ENCODE measurements at places on chromosomes 11 and 22. TPM values are rescaled to one million over a fixed set of nuclear protein-coding genes. Genes with fewer than 3 reads are reported as not detected.

DNA sequence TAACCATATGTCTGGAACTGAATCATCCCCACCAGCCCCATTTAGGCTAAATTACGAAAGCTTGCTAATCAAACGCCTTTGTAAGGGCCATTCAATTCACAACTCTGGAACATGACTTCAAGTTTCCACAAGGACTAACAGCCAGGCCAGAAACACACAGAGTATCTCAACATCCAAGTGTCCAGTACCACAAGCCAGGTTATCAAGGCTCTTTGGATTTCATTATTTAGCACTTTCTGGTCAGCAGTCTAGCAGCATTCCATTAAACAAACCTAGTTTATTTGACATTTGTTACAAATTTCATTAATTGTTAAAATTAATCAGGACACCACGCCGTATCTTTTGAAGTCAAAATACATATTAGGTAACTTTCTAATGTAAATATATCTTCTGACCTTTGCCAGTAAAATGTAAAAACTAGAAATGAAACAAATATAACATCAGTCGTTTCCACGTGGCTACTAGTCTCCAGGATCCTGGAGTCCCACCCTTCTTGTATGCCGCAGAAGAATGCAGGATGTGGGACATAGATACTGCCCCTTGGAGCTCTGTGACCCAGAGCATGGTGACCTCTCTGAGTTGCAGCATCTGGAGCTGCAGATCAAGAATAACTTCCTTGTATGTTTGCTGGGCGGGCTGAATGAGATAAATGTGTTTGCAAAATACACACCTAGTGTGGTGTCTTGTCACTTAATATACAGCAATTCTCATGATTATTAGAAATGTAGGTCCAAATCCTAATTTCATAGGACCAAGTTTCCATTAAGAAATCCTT lies 64.7 kb downstream of the MPPED2 start:
- DNase-seq, result no peak
- no peak overlapping the region for H3K27ac ChIP-seq
- no peaks in the 10 kb centered on the region for H3K36me3 ChIP-seq
- no peaks in the 10 kb centered on the region for H3K27me3 ChIP-seq
- H3K4me3 ChIP-seq, result no peak overlapping the region

GRCh38 chr22:45058622-45058912 lies 48.8 kb upstream of the PHF21B start:
- DNase-seq, result no peak
- no peak overlapping the region for H3K27ac ChIP-seq
- H3K4me3 ChIP-seq, result no peak overlapping the region

- H3K4me3 ChIP-seq, result no peak overlapping the region
- no peaks in the 10 kb centered on the region for H3K4me1 ChIP-seq
- DNase-seq, result no peak
- H3K36me3 ChIP-seq, result no peaks in the 10 kb centered on the region
- no peak overlapping the region for H3K27ac ChIP-seq
- H3K27me3 ChIP-seq, result no peaks in the 10 kb centered on the region
These were observed 407.4 kb upstream of the SYN3 start for GRCh38 chr22:33465554-33465953.

DNA sequence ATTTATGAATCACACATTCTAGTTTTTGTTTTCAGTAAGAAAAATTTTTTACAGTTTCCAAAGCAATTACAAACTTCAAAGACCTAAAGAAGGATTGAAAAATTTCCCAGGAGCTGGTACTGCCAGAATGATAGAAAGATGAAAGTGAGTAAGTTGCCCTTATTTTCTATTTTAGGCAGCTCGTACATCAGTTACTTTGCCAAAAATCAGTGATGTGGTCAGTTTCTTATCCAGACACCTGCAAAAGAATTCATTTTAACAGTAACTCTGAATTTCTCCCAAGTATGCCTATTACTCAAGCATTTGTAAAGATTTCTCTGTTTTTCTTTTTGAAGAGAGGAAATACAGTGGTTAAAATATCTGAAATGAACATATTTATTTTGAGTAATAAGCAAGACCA lies 976.3 kb upstream of the RAG2 start:
- no peaks in the 10 kb centered on the region for H3K27me3 ChIP-seq
- H3K4me3 ChIP-seq, result no peak overlapping the region
- no peak overlapping the region for H3K27ac ChIP-seq
- H3K4me1 ChIP-seq, result no peaks in the 10 kb centered on the region
- no peaks in the 10 kb centered on the region for H3K36me3 ChIP-seq
- no peak for DNase-seq

- H3K4me1 ChIP-seq, result no peaks in the 10 kb centered on the region
- no peaks in the 10 kb centered on the region for H3K36me3 ChIP-seq
- no peak overlapping the region for H3K27ac ChIP-seq
- DNase-seq, result no peak
- H3K27me3 ChIP-seq, result no peaks in the 10 kb centered on the region
- H3K4me3 ChIP-seq, result peak overlapping the region; percentile 12
These were observed 79.5 kb downstream of the CCDC83 start for GRCh38 chr11:85934596-85935169.

DNA sequence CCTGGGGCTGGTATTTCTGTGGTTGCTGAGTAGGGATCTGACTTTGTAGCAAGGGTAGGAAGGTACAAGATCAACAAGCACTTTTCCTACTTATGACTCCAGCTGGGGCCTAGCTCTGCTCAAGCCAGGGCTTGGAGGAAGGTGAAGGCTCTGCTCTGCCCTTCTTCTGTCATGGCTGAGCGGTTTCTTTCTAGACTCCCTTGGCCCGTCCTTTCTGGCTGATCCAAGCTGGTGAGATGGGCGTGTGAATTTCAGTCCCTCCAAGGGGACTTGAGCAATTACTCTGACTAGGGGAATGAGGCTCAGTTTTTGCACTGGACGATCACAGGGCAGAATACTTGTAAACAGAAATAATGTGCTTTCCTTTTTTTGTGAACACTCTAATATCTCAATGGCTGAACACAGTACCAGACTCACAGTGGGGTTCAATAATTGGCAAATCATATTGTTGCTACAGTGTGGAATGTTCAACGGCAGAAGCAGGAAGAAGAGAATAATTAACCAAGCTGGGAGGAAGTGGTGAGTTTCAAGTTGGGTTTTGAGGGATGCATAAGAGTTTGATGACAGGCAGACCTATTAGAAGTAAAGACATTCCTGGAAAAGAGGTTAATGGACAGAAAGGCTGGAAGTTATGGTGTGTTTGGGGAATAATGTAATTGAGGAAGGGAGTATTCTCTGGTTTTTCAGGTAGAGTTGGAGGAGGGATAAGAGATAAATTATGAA lies 507.6 kb downstream of the MIAT start:
- H3K36me3 ChIP-seq, result no peaks in the 10 kb centered on the region
- no peak overlapping the region for H3K27ac ChIP-seq
- H3K4me3 ChIP-seq, result no peak overlapping the region
- no peaks in the 10 kb centered on the region for H3K4me1 ChIP-seq
- no peaks in the 10 kb centered on the region for H3K27me3 ChIP-seq
- no peak for DNase-seq

- H3K4me1 ChIP-seq, result no peaks in the 10 kb centered on the region
- H3K36me3 ChIP-seq, result no peaks in the 10 kb centered on the region
- no peaks in the 10 kb centered on the region for H3K27me3 ChIP-seq
- H3K4me3 ChIP-seq, result no peak overlapping the region
- no peak overlapping the region for H3K27ac ChIP-seq
- DNase-seq, result peak; percentile 49
These were observed 18.3 kb upstream of the TMPRSS4 start for GRCh38 chr11:118058311-118059245.

GRCh38 chr11:75642402-75643113 lies 26.3 kb downstream of the MAP6 start:
- H3K27me3 ChIP-seq, result no peaks in the 10 kb centered on the region
- H3K4me3 ChIP-seq, result no peak overlapping the region
- H3K27ac ChIP-seq, result no peak overlapping the region
- DNase-seq, result no peak

DNA sequence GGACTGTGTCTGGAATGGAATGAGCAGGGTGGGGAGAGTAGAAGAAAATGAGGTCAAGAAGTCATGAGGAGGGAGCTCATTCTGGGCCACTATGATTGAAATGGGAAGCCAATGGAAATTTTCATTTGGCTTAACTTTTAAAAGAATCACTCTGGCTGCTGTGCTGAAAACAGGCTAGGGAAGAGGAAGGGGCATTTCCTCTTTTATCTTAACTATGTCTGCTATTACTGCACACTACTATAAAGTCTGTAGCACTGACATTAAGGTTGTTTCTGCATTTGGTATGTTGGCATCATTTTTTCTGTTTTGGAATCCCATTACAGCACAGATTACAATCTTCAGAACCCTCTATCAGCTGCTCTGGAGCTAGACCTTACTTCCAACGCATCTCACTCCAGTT lies 8.2 kb downstream of the PATL1 start:
- no peak overlapping the region for H3K4me3 ChIP-seq
- no peak overlapping the region for H3K27ac ChIP-seq
- peaks cover 31% of the 10 kb centered on the region for H3K36me3 ChIP-seq

- H3K27ac ChIP-seq, result no peak overlapping the region
- no peak overlapping the region for H3K4me3 ChIP-seq
- H3K27me3 ChIP-seq, result no peaks in the 10 kb centered on the region
- peaks cover 4% of the 10 kb centered on the region for H3K4me1 ChIP-seq
These were observed 86.8 kb downstream of the TEAD1 start for GRCh38 chr11:12761029-12761428.

DNA sequence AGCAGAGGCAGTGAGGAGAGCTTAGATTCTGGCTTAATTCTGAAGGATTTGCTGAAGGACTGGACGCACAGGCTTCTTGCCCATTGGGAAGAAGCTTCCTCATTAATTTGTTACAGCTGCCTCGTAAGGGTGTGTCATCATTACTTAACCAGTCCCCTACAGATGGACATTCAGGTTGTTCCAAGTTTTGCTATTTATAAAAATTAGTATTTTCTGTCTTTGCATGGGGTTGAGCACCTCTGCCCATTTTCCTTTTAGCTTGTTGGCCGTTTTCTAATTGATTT lies 38.1 kb downstream of the CAPN1 start:
- H3K4me3 ChIP-seq, result no peak overlapping the region
- H3K27me3 ChIP-seq, result no peaks in the 10 kb centered on the region
- DNase-seq, result no peak
- H3K36me3 ChIP-seq, result no peaks in the 10 kb centered on the region
- H3K27ac ChIP-seq, result no peak overlapping the region

DNA sequence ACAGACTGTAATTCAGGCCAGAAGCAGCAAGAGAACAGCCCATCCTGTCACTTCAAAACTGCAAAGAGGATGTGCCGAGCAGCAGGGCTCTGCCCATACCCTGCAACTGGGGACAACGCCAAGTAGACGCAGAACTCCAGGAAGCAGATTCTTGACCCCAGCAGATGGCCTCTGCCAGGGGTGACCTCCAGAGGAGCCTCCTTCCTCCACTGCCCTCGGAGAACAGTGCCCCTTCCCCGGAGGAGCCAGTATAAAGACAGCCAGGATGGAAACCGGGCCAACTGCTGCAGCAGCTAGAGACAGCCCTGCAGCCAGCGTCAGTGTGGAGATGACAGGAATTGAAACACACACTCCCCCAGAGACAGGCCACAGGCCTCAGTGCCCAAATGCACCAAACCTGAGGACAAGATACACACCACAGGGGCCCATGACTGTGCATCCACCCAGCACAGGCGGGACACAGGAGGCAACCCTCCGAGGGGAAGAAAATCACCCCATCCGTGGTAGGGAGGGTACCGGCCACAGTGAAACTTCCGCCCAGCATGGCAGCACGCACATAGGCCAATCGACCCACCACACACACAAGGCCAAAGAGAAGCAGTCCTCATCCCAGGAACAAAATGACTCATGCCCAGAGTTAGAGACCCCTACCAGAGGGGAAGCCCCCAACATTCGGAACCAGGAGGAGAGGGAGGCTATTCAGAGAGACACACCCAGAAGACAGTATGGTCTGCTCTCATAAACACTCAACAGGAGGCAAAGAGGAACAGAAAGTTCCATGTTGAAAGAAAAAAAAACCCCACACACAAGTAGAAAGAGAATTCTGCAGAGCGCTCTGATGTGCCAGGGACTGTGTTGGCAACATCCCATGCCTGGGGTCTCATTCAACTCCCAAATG lies 5.6 kb downstream of the AHNAK start:
- peak overlapping the region; percentile 99 for H3K27ac ChIP-seq
- no peaks in the 10 kb centered on the region for H3K27me3 ChIP-seq
- peaks cover 82% of the 10 kb centered on the region for H3K4me1 ChIP-seq
- no peak for DNase-seq
- H3K4me3 ChIP-seq, result peak overlapping the region; percentile 6

- no peak overlapping the region for H3K27ac ChIP-seq
- no peaks in the 10 kb centered on the region for H3K4me1 ChIP-seq
- H3K27me3 ChIP-seq, result no peaks in the 10 kb centered on the region
- no peaks in the 10 kb centered on the region for H3K36me3 ChIP-seq
- no peak overlapping the region for H3K4me3 ChIP-seq
- DNase-seq, result no peak
These were observed 133.6 kb downstream of the CASP12 start for GRCh38 chr11:104764710-104765045.

DNA sequence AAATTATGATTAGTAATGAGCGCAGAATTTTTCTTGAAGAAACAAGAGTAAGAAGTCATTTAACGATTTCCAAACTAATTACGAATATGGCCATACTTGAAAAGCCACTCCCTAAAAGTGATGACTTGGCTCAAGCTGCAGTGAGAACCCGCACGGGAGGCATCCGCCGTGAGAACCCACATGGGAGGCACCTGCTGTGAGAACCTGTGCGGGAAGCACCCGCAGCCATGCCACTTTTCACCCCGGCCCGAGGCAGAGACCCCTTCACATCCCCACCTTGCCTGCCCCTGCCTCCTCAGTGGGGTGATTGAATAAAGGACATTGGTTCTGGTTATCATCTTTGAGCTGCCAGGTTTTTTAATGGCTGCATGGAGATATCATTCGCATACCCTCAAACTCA lies 89.7 kb downstream of the BRD1 start:
- H3K4me1 ChIP-seq, result no peaks in the 10 kb centered on the region
- H3K36me3 ChIP-seq, result no peaks in the 10 kb centered on the region
- DNase-seq, result peak; percentile 43

GRCh38 chr11:72528121-72528520 lies 93.8 kb upstream of the CLPB start:
- no peaks in the 10 kb centered on the region for H3K4me1 ChIP-seq
- H3K4me3 ChIP-seq, result no peak overlapping the region
- DNase-seq, result no peak
- H3K27me3 ChIP-seq, result no peaks in the 10 kb centered on the region

- H3K36me3 ChIP-seq, result no peaks in the 10 kb centered on the region
- no peak overlapping the region for H3K27ac ChIP-seq
- no peak overlapping the region for H3K4me3 ChIP-seq
- H3K27me3 ChIP-seq, result no peaks in the 10 kb centered on the region
- H3K4me1 ChIP-seq, result no peaks in the 10 kb centered on the region
These were observed 69.7 kb upstream of the SEPTIN5 start for GRCh38 chr22:19644314-19645223.

DGCR6L gene
- 38.6 TPM for total RNA-seq

MCAM gene
- total RNA-seq, result 102 TPM
